ENCODE measurements at places on chromosomes 7 and 10.

GRCh38 chr7:92639213-92639896 is 49.2 kb upstream of the FAM133B start:
- no peak for DNase-seq

DNA sequence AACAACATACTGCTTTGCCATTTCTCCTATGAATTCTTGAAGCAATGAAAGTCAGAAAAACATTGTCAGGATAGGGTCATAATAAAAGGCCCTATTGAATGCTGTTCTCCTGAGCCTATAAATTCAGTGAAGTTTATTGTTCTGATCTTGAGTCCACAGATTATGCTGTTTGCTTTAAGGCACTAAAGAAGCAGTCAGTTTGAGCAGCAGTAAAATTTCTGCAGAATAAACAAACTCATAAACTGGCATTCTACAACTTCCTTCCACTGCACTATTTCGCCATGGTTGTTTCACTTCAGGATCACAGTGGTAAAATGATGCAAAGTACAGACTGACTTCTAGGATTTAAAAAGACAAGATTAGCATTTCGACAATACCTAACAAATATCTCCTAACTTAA is 503.2 kb downstream of the SH2D4B start:
- DNase-seq = no peak

- DNase-seq = no peak
Measured at GRCh38 chr7:75658802-75659201, 79.9 kb downstream of the HIP1 start.

DNA sequence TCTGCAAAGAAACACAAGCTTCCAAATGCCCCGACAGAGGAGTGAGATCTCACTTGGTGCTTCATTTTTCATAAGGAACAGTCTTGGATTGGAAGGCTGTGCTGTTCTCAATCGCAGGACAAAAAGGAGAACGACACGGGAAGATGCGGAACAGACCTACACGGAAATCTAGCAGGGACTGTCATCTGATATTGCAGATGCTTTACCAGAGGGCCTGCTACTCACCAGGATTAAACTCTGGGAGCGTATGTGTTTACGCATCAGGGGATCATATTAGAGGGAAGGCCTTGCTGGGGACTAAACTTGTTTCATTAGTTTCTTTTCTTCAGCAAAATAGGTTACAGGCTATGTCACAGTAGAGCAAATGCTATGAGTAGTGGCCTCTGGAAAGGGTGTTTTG is 82.8 kb upstream of the EEPD1 start:
- DNase-seq = no peak

- no peak for DNase-seq
Measured at GRCh38 chr10:78039743-78040142, 6.1 kb downstream of the RPS24 start.

GRCh38 chr10:50231515-50232260 is 19.6 kb downstream of the ASAH2 start:
- no peak for DNase-seq

- no peak for DNase-seq
Measured at GRCh38 chr7:76343294-76343930, 15.4 kb downstream of the YWHAG start.

DNA sequence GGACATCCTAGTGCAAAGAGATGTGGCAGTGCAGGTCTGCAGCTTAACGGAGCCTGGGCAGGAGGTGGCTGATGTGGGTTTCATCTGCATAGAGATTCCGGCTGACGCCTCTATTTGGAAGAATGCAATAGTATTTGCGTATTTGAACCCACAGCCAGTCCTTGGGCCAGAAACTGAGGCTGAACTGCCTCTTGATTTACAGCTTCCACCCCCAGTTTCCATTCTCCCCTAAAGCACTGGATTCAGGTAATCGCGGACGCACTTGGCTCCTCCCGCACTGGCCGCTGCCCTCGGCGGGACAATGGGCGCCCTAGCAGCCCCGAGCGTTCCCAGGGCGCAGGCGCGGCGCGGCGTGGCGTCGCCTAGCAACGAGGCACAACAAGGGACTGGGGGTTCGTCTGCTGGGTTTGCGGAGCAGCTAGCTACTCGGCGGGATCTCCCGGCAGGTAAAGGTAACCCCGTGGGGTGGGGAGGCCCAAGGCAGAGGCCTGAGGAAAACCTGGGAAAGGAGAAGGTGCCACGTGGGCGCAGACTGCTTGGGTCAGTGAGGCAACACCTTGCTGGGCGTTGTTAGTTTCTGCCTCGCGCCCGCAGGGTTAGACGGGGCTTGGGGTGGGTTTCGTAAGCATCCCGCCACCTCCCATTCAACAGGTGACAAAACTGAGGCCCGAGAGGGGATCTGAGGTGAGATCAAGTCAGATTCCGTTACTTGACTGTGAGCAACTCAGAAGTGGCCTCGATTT is at the start of gene ARMC3:
Gene ARMC3, plus strand, starts transcription at position 393 of the 743 bp plus-strand sequence. CDS start 3,944 bp downstream, outside the sequence.
- peak; percentile 44 for DNase-seq

- DNase-seq = no peak
Measured at GRCh38 chr10:113959383-113959760, 84.3 kb upstream of the ADRB1 start.

GRCh38 chr10:63258920-63259678 is 126.0 kb downstream of the NRBF2 start:
- DNase-seq = no peak

DNA sequence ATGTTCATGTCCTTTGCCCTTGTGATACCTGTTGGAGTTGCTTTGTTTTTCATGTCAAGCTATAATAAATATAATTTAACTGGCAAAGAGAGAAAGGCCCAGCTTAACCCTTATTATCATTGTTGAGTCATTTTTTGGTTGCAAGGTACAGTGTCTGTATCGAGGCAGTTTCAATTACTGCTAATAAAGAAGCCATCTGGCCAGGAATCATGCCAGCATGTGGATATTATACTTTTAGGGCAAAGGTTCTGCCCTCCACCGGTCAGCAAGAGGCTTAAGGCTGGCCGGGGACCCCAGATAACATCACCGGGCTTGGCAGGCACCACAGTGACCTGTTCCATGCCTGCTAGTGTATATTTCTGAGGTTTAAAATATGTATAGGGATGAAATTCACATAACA is 9.0 kb upstream of the CYP3A4 start:
- no peak for DNase-seq

- DNase-seq = no peak
Measured at GRCh38 chr7:43392638-43393330, 190.1 kb upstream of the STK17A start.

DNA sequence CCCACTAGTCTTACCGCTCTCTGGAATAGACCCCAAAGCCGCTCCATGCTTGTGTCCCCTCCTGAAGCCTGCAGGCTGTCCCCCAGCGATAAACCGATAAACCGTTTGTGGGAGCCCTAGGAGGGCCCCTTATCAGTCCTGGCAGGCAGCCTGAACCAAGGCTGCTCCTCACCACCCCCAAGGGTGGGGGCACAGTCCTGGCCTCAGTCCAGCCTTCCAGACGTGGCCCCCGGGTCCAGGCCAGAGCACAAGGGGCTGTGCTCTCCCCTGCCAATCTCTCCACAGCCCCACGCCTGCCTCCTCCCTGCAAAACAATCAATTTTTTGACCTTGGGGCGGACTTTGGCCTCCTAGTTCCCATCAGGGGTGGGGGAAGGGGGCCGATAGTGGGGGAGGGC is at the start of gene TFR2:
Gene TFR2, minus strand, starts transcription at position 90 of the 397 bp plus-strand sequence. Its CDS starts 43 bp downstream, at position 47.
- DNase-seq = no peak

DNA sequence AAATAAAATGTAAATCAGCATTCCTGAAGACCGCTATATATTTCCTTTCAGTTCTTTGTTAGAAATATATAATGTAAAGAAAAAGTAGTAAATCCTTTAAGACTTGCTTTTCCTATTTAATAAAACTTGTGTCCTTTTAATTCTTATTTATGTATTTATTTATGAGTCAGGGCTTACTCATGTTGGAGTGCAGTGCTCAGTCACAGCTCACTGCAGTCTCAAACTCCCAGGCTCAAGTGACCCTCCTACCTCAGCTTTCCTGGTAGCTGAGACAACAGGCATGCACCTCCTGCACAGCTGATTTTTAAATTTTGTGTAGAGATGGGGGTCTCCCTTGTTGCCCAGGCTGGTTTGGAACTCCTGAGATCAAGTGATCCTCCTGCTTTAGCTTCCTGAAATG is 724.5 kb downstream of the ANKRD7 start:
- no peak for DNase-seq

GRCh38 chr7:11208883-11209465 is 235.3 kb downstream of the PHF14 start:
- DNase-seq = no peak

DNA sequence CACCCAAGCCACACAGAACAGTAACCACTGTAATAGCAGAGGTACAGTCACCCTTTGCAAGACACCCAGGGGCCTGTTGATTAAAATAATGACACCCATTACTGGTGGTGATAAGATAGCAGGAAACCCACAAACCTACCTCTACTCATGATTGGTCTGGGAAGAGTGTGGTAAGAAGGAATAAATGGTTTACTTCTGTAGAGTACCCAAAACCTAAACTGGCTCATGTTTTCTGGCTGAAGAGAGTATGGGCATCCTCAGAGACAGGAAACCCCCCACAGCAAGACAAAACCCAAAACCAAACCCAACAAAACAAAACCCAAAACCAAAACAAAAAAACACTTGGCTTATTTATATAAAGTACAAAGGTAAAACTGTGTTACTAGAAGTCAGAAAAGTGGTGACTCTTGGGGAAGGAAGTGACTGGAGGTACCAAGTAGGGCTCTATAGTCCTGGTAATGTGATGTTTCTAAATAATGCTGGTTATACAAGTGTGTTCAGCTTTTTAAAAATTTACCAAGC is 15.5 kb upstream of the DNAJB12 start:
- no peak for DNase-seq

DNA sequence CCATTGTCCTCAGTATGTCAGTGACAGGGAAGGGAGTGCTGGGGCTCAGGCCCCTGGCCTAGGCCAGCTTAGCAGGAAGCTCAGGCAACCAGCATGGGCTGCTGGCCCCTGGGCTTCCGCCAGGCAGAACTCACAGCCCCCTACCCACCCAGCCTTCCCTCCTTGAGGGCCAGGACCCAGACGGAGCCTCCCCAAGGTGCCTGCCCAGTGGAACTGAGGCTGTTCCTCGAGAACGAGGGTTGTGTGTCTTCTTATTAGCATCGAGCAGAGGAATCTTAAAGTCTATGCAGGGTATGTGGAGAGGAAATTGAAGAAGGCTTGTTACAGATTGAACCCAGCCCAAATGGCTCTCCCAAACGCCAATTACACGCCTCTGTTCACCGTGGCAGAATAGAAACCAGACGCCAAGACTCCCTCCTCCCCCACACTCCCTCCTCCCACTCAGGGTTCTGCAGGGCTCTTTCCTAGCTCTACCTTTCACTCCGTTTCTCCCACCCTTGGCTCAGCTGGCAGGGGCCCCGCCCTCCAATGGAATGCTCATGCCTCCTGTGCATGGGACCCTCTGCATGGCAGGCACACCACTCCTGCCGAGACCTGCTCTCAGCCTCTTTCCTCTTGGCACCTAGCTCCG is 134.4 kb downstream of the ZMIZ1 start:
- DNase-seq = no peak

DNA sequence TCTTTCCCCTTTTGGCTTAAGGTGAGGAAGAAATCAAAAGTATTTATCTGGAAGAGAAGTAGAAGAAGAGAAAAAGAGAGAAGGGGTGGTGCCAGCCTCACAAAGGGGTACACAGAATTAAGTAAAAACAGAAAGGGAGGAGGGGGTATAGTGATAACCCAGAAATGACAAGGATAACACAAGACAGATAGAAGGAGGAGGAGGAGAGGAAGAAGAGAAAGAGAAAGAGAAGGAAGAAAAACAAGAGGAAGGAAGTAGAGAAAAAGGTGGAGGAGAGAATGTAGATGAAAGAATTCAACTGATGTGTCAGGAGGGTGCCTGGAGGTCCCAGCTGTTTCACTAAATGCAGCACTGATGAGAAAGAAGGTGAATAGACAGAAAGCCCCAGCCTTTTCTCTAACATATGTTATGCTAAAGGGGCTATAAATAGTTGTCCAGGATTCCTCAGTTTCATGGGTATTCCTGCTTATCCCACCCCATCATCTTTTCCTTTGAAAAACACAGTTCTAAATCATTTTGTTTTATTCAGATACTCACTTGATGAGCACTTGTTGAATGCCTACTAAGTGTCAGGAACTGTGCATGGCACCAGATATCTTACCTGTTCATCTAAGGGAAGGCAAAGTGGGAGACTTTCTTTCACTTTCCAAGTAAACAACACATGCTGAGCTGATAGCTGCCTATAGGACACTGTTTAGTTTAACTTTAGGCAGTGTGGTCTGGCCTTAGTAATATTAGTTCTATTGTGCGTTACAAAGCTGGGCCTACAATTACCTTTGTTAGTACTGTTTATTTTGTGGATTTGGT is 8.0 kb downstream of the SEMA3E start:
- DNase-seq = no peak

DNA sequence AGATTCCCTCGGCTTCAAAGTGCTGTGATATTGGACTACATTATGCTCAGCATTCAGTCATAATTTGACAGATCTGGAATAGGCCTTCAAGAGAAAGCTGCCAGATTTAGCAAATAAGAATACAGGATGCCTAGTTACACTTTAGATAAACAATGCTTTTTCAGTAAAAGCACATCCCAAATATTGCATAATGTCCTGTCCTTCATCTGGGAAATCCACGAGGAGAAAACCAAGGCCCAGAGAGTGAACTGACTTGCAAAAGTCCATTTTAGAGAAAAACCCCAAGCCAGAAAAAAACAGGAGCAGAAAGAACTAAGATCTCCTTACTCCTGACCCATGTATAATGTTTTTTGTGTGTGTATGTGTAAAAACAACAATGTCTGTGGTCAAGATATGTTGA is 12.0 kb upstream of the BLNK start:
- no peak for DNase-seq

DNA sequence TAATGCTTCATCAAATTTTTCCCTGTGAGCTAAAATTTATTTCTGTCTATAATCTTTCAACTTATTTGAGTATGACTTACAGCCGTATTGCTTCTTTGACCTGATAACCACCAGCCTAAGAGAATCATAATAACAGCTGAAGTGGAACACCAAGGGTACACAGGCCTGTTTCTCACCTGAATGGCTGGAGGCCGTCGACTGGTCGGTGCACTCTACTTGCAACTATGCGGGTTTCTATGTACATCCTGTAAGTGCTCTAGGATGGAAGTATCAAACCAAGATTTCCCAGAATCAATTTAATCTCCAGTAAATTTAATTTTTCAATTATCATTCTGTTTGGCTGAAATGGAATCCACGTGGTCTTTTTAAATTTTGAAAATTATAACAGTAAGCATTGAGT is 504.8 kb upstream of the PHF14 start:
- DNase-seq = no peak

DNA sequence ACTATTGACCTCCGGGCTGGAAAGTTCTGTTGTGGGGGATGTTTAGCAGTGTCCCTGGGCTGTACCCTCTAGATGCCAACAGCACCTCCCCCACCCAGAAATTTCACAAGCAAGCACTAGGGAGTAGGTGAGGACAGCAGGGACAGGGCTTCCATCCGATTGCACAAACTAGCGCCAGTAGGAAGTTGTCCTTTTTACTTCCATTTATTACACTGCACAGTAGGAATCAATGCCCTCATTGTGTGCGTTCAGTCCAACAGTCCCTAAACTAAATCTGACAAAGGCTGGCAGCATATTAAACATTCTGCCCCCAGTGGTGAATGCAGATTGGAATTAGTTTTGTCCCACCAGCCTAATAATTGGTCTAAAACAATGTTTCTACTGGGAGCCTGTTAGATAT is 6.4 kb upstream of the SOSTDC1 start:
- no peak for DNase-seq

Measured in stimulated activated CD4-positive, alpha-beta T cell treated with anti-CD3 and anti-CD28 coated beads, Interleukin-15, amount 100 ng/mL, for 1 hour (primary cell).